Colonic mucosa (tissue), 4 donors: ENCODE measurements at places on chromosomes 1 and 21. TPM values are rescaled to one million over a fixed set of nuclear protein-coding genes. Genes with fewer than 3 reads are reported as not detected.
A peak's percentile ranks its signal among the peaks of the same experiment; 100 is the strongest.

DNA sequence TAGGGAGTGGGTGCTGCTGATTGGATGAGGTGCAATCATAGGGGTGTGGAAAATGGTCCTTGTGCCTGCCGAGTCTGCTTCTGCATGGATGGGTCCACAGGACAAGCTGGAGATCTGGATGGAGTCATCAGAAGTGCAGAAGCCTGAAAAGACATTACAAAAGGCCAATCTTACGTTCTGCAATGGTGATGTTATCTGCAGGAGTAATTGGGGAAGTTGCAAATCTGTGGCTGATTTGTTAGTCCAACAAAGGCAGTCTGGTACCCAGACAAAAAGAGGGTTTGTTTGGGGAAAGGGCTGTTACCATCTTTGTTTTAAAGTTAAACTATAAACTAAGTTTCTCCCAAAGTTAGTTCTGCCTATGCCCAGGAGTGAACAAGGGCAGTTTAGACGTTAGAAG is 166.5 kb downstream of the PGBD5 start:
- no peak overlapping the region for H3K4me3 ChIP-seq
- H3K27ac ChIP-seq = no peak overlapping the region
- H3K4me1 ChIP-seq = no peaks in the 10 kb centered on the region
- DNase-seq = no peak

- no peaks in the 10 kb centered on the region for H3K4me1 ChIP-seq
- peak; percentile 45 for DNase-seq
- no peak overlapping the region for H3K4me3 ChIP-seq
Observed at GRCh38 chr1:215637041-215637573, 70.0 kb downstream of the KCTD3 start.

DNA sequence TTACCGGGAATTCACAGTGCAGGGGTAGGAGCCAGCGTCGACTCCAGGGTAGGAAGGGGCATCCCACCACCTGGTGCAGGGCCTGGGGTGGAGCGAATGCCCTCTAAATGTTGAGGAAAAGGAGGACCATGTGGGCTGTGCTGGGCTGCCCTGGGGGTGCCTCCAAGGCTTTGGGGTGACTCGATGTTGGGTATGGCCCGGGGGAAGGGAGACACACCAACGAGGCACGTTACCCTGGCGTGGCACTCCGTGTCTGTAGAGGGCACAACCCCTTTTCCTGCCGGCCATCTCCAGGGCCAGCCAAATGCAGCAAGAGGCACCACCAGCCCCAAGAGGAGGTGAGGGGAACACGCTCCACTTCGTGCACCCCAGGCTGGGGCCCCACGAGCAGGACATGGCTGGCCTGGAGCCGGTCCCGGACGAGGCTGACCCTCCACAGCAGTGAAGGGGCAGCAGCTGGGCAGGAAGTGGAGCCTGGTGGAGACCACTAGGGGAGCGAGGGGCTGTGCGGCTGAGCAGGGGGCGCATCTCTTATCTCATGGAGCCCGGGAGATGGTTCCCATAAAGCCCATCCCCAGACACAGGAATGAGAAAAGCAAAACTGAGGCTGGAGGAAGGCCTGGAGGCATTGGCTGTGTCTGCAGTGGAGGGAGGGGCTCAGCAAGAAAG is 11.2 kb downstream of the ACTRT2 start:
- no peaks in the 10 kb centered on the region for H3K36me3 ChIP-seq
- no peak overlapping the region for H3K4me3 ChIP-seq
- H3K27me3 ChIP-seq = no peaks in the 10 kb centered on the region
- no peak for DNase-seq
- H3K4me1 ChIP-seq = no peaks in the 10 kb centered on the region

GRCh38 chr1:248825573-248825908 is 174 bp downstream of the SH3BP5L start:
- peaks cover 22% of the 10 kb centered on the region for H3K4me1 ChIP-seq
- DNase-seq = no peak
- H3K27ac ChIP-seq = peak overlapping the region; percentile 98
- H3K27me3 ChIP-seq = no peaks in the 10 kb centered on the region

DNA sequence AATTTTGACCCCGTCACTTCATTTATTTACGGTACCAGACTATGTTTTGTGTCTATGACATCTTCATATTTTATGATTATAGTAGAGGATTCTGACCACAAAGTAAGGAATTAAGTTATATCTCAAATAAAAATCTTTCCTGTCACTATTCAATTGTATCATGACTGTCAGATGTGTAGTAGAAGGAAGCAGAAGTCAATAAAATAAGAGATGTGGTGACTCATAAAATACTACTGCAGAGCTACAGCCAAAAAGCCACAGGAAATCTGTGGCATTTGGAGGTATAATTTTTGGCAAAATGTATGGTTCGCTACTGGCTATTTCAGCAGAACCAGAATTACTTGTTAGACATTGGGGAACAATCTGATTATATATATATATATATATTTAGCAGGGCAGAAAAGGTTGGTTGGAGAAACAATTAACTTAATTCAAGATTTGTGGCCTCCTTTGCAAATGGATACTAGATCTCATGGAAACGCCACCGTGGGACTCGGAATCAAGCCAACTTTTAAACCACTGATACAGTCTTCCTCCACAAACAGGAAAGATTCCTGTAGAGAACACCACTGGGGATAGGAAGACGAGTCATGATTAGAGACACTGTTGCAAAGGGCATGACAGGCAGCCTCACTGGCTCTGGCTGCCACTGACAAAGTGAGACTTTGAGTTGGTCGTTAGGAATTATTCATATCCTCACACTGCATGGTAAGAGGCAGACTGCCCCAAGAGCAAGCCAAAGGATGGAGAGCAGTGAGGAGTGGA is 5.1 kb downstream of the FCRL2 start:
- no peak for DNase-seq
- no peak overlapping the region for H3K4me3 ChIP-seq
- no peaks in the 10 kb centered on the region for H3K27me3 ChIP-seq
- H3K36me3 ChIP-seq = no peaks in the 10 kb centered on the region
- peaks cover 2% of the 10 kb centered on the region for H3K4me1 ChIP-seq

- H3K4me3 ChIP-seq = no peak overlapping the region
- no peak for DNase-seq
- H3K4me1 ChIP-seq = no peaks in the 10 kb centered on the region
- H3K27me3 ChIP-seq = no peaks in the 10 kb centered on the region
Observed at GRCh38 chr21:37799211-37800056, 116.8 kb downstream of the KCNJ6 start.

DNA sequence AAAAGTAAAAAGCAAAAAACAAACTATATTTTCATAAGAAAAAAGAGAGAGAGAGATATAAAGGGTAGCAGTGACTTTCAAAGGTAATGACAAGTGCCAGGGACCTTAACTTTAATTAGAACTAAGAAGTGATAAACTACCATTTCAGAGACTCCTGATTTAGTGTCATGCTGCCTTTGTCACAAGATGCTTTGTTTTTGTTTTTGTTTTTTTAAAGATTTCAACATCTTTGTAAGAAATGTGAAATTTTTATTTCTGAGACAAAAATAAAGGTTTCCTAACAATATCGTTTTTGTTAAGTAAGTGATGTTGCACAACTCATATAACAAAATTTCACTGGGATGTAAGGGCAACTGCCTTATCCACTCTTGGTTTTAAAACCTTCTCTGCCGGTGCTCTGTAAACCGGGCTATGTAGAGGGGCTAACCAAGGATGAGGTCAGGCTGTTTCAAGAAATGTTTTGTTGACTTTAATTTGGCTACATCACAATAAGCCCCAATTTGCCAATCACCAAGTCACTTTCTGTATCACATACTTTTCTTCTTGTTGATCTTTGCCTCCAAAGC is 35.2 kb upstream of the SYT2 start:
- no peak overlapping the region for H3K4me3 ChIP-seq
- no peak overlapping the region for H3K27ac ChIP-seq
- DNase-seq = no peak
- no peaks in the 10 kb centered on the region for H3K4me1 ChIP-seq
- H3K36me3 ChIP-seq = peaks cover 19% of the 10 kb centered on the region
- H3K27me3 ChIP-seq = no peaks in the 10 kb centered on the region

DNA sequence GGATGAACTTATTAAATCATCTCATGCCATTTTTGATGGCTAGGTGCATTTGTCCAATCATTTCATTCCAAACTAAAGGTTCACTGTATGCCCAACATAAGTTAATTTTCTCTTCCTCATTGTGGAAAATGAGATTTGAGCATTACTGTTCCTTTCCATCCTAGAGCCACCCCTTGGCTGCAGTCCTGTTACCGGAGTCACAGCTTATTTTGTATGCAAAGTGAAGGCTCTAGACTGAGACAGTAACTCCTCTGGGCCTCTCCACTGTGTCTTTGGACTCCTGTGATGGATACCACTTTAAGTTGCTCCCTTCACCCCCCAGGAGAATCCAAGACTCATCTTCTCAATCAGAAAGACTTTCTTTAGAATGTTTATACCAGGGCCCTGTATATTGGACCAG is 59.7 kb downstream of the FGGY start:
- DNase-seq = no peak
- H3K36me3 ChIP-seq = no peaks in the 10 kb centered on the region
- H3K27ac ChIP-seq = no peak overlapping the region
- no peak overlapping the region for H3K4me3 ChIP-seq
- no peaks in the 10 kb centered on the region for H3K27me3 ChIP-seq

- no peaks in the 10 kb centered on the region for H3K36me3 ChIP-seq
- H3K4me1 ChIP-seq = no peaks in the 10 kb centered on the region
- peak; percentile 34 for DNase-seq
- H3K4me3 ChIP-seq = no peak overlapping the region
Observed at GRCh38 chr1:10242135-10242534, 31.8 kb downstream of the KIF1B start.

DNA sequence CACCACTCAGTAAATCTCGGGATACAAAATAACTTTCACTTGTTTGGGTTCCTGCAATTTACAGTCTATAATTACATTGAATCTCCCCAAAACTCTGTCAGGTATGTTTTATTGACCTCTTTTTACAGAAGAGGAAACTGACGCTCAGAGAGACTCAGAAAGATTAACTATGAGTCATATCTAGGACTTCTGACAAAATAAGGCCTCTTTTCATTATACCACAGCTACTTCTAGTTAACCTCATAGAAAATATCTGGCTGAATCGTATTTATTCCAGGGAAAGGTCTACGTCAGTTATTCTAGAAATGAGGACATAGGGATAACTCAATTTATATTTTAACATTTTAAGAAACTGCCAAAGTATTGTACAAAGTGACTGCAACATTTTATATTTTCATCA is 211.1 kb upstream of the FAM78B start:
- DNase-seq = no peak
- H3K4me1 ChIP-seq = no peaks in the 10 kb centered on the region
- no peak overlapping the region for H3K27ac ChIP-seq

DNA sequence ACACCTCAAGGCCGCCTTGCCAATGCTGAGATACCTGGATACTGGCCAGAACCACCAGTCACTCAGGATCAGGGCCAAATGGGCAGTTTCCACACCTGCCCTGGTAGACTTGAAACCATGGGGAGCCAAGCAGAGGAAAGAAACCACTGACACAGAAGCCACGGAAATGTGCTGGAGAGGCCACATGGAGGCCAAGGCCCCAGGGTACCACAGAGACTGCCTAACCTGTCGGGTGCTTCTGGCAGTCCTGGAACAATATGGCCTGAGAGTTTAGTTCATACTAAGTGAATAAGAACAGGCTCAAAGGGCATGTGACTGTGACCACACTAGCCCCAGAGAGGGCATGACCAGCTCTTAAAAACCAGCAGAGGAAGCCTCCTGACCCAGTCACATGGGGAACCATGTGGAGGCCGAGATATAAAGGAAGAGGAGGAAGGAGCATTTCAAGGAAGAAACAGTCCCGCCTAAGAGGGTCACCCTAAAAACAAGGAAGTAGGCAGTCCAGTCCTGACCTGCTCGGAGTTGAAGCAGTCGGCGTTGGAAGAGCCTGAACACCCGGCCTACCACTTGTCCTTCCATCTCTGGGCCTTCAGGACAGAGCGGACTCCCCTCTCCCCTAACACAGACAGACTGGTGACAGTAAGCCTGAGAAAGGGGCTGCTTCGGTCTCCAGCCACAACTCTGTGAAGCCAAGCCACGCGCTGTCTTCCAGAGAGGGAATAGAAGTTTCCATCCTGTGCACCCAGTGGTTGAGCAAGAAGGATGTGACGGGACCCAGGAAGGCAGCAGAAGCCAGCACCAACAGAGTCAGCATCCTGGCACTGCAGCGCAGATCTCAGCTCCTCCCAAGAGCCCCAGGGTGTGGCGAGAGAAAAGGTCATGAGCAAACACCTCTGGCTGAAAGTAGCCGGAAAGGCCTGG is at the start of gene DENND2D:
TSS of gene DENND2D (minus strand) at position 766 of the 921 bp plus-strand sequence. CDS start at position 579, 187 bp downstream.
- peaks cover 6% of the 10 kb centered on the region for H3K36me3 ChIP-seq
- H3K27ac ChIP-seq = peak within 1 kb of the TSS; percentile 92
- DNase-seq = peak; percentile 73
- peaks cover 23% of the 10 kb centered on the region for H3K4me1 ChIP-seq

DNA sequence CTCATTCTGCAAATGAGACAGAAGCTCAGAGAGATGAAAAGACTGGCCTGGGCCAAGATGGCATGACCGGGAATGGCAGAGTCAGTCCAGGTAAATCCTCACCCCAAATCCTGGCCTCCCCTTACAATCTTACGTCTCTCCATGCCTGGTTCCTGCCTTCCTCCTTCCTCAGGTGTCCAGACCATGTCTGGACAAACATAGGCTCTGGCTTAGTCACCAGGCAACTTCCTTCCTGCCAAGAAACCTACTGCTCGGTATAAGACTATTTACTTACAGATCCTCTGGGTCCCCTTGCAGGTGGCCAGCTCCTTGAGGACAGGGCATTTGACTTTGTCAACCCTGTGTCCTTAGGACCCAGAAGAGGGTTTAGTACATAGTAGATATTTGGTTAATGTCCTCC is 69.4 kb upstream of the ROR1 start:
- H3K27ac ChIP-seq = peak overlapping the region; percentile 29
- H3K36me3 ChIP-seq = no peaks in the 10 kb centered on the region
- DNase-seq = peak; percentile 38

The HSD3B1 gene
- 0.72 TPM for total RNA-seq

The RIPPLY3 gene
- total RNA-seq = 0.21 TPM

The SPRR2E gene
- not detected for total RNA-seq

The CFHR5 gene
- total RNA-seq = not detected

The MR1 gene
- total RNA-seq = 8.7 TPM

The RERE gene
- total RNA-seq = 96.0 TPM
